ENCODE measurements at places on chromosomes 11 and 22.

GRCh38 chr11:8913961-8914660 lies 3.1 kb downstream of the AKIP1 start:
- peak; percentile 52 for DNase-seq

DNA sequence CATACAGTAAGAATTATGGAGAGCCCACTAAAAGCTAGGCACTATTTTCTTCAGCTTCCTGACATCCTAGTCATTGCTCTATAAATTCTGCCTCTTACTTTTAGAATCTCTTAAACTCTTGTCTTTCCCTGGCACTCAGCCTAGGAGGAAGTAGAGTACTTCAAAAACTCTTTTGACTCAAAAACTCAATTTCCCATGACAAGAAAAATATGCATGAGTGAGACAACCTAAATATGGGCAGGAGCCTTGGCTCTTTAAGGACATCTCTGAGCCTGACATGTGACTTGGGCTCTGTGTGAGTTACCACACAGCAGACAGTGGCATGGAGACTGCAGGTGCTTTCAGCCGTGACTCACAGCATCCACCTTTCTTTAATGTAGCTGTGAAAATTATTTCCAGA lies 97.5 kb upstream of the CCDC179 start:
- DNase-seq: no peak

DNA sequence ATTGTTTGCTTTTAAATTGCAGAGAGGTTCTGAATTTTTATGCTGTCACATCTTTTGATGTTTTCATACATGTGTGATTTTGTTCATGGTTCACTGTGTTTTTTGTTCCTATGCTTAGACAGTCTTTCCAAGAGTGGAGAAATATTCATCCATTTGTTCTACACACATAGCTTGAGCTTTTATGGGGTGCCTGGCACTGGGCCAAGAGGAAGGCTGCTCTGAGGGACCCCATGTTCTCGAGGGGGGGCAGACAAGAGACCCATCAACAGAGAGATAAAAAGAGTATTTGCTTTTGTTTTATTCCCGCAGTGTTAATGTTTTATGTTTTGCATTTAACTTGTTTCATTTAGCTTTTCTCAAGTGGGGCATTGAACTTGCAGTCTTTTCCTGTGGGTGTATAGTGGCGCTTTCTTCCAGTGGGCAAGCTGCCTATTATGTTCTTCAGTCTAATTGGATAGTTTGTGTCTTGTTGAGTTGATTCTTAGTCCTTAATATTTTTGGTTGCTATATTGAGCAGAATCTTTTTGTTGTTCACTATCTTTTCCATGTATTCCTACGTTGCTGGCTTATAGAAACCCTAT lies 57.7 kb downstream of the CABIN1 start:
- DNase-seq: no peak

DNA sequence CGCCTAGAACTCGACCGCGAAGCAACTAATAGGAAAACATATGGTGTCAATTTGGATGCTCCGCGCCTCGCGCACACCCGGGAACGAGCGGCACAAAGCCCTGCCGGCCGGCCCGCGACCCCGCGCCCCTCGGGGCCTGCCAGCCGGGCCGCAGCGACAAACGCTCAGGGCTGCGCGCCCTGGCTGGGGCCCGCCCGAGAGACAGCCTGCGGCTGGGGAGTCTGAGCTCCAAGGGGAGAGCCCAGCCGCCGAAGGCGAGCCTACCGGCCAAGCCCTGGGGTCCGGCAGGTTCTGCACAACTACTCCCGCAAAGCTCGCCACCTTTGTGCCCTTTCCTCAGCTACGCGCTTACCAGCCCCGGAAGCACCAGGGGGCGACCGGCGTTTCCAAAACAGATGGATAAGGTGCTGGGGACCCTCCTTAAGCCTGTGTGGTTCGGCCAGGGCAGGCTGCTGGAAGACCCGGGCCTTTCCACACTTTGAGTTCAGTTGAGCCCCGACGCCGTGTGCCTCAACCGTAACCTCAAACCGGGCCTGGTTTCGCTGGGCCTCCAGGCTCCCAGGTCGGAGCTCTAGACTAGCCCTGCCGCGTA lies 6.0 kb downstream of the PAX6 start:
- DNase-seq: no peak

GRCh38 chr11:82089426-82089825 lies 644.2 kb downstream of the FAM181B start:
- no peak for DNase-seq

GRCh38 chr11:1226226-1226985 lies 3.5 kb downstream of the MUC5B start:
- DNase-seq: no peak

DNA sequence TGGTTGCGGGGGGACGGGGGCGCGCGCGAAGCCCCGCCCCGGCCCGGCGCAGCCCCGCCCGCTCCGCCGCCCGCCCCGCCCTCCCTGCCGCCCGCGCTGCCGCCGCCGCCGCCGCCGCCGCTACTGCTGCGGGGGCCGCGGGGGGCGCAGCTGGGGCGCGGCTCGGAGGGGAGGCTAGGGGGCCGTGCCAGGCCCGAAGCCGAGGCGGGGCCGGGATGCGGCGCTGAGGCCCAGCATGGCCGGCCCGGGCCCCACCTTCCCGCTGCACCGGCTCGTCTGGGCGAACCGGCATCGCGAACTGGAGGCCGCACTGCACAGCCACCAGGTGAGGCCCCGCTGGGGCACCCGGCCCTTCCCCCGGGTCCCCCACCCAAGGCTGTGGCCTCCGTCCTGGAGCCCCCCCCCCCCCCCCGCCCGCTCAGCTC lies at the start of gene ANKRD13D:
TSS of gene ANKRD13D (plus strand) at position 78 of the 425 bp plus-strand sequence. CDS start at position 236, 158 bp downstream.
- DNase-seq: peak; percentile 67

- no peak for DNase-seq
Observed at GRCh38 chr22:33829546-33830280, 90.6 kb downstream of the LARGE1 start.

- DNase-seq: no peak
Observed at GRCh38 chr11:66950112-66950535, 8.1 kb downstream of the PC start.

- no peak for DNase-seq
Observed at GRCh38 chr11:38553148-38553547, 1955.1 kb upstream of the RAG2 start.

DNA sequence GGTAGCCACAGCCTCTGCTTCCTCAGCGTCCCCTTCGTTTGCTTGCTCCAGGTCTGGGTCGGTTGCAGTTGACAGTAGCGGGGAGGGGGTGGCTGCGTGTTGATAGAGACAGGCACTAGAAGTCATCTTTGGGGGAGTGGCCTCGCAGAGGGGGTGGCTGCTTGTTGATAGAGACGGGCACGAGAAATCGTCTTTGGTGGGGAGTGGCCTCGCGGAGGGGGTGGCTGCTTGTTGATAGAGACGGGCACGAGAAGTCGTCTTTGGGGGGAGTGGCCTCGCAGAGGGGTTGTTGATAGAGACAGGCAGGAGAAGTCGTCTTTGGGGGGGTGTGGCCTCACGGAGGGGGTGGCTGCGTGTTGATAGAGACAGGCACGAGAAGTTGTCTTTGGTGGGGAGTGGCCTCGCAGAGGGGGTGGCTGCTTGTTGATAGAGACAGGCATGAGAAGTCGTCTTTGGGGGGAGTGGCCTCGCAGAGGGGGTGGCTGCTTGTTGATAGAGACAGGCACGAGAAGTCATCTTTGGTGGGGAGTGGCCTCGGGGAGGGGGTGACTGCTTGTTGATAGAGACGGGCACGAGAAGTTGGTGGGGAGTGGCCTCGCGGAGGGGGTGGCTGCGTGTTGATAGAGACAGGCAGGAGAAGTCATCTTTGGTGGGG lies 328.3 kb downstream of the TBC1D22A start:
- DNase-seq: no peak

DNA sequence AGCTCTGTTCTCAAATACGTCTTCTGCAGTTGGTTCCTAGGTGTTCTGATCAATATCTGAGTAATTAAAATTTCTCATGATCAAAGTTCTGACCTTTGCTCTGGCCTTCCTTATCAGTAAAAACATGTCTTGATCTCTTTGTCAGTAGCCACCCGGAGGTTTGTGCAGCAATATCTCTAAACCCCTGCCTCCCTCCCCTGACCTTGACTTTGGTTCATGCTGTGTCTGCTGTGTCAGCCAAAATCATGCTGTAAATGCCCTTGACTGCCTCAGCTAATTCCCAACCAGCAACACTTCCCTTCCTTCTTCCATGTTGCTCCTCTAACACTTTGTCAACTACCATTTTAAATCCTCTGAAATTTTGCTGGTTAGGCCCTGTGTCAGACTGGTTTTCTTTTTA lies 424.7 kb downstream of the FAM181B start:
- DNase-seq: no peak

GRCh38 chr11:19345848-19346681 lies 105.3 kb upstream of the E2F8 start:
- DNase-seq: no peak

DNA sequence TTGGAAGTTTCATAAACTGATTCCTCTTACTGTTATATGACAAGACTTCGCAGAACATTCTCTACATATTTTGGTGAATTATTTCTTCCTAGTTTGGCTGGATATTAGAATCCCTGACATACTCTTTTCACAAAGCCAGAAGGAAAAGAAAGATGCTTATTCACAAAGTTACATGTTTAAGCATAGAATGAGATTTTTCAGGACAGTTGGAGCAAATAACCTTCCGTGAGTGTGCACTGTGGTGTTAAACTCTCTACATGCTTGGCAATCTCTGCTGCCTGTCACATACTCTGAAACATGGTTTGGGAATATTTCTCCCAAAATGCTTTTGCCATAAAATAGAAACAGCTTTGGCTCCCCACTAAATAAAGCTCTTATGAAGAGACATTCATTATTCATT lies 230.0 kb upstream of the MTNR1B start:
- DNase-seq: no peak

DNA sequence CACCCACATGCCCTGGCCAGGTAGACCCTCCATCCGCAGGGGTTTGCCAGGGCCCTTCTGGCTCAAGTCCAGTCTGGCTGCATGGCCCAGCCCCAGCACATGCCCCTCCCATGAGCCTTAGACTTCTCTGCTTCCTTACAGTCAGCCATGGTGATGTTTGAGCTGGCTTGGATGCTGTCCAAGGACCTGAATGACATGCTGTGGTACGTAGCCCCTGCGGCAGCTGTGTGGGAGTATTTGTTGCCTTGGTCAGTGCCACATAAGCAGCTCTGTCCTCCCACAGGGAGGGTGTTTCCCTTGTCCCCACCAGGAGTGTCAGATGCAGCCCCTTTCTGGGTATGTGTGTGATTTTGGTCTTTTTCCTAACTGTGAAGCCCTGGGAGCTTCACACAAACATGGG lies 17.5 kb downstream of the CDC45 start:
- DNase-seq: no peak

- no peak for DNase-seq
Observed at GRCh38 chr11:108853864-108854263, 189.0 kb downstream of the DDX10 start.

DNA sequence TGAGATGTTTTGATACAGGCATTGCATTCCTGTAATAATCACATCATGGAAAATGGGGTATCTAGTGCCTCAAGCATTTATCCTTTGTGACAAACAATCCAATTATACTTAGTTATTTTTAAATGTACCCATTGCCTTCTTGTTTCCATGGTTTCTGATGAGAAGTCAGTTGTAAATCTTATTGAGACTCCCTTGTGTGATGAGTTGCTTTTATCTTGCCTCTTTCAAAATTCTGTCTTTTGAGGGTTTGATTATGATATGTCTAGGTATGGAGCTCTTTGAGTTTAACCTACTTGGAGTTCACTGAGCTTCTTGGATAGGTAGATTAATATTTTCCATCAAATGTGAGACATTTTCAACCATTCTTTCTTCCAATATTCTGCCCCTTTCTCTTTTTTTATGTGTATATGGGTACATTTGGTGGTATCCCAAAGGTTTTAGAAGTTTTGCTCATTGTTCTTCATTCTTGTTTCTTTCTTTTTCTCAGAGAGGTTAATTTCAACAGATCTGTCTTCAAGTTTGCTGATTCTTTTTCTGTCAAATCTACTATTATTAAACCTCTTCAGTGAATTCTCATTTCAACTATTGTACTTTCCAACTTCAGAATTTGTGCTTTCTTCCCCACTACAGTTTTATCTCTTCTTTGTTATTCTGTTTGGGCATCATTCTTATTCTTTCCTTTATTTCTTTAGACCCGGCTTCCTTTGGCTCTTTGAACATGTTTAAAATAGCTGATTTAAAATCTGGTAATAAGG lies 13.7 kb downstream of the NAGA start:
- no peak for DNase-seq

DNA sequence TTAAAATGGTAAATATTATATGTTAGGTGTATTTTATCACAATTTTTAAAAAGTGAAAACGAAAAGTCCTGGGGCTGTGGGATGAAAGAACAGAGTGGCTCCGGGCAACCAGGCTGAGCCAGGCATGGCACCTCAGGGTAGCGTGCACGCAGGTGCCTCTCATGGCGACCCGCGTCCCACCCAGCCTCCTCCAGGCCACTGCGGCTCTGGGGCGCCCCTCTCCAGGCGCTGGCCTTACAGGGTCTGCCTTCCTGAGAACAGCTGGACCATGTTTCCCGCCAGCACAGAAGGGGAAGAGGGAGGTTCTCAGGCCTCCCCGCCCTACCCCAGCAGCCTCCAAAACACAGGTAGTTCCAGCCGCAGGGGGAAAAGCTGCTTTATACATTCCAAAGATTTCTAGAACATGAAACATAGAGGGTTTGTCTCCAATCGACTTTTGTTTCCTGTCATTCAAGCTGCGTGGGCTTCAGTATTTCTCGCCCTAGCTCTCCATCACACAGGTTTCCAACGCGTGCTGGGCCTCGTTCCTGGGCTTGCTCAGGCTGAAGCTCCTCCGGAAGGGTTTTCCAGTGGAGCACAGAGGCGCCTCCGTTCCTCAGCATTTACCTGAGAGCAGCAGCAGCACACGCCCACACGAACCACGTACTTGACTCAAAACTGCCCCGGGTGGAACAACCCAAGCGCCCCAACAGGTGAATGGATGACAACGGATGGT lies 10.5 kb downstream of the EHD1 start:
- no peak for DNase-seq

- no peak for DNase-seq
Observed at GRCh38 chr22:47301820-47302475, 539.5 kb downstream of the TBC1D22A start.

DNA sequence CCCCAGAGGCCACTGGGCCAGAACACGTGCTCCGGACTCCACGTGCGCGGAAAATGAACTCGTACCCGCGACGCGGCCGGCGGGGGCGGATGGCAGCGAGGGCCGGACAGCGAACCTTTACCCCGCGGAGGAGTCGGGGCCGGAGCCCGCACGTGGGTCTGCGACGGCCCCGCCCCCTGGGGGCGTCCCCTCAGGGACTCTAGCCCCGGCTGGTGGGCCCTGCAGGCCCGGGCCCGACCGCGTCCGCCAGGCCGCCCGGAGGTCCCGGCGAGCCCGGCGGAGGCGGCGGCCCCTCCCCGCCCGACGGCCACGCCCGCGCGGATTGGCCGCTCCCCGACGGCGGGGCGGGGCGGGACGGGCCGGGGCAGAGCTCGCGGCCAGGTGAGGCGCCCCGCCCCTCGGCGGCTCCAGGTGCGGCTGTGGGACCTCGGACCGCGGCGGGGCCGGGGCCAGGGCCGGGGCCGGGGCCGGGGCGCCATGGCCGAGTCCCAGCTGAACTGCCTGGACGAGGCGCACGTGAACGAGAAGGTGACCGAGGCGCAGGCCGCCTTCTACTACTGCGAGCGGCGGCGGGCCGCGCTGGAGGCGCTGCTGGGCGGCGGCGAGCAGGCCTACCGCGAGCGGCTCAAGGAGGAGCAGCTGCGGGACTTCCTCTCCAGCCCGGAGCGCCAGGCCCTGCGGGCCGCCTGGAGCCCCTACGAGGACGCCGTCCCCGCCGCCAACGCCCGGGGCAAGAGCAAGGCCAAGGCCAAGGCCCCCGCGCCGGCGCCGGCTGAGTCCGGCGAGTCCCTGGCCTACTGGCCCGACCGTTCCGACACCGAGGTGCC lies at the start of gene FAM83F:
TSS of gene FAM83F (plus strand) at position 389 of the 827 bp plus-strand sequence. CDS start at position 478, 89 bp downstream.
- no peak for DNase-seq

- DNase-seq: no peak
Observed at GRCh38 chr11:107590460-107591377, at the start of gene ELMOD1. ELMOD1 (plus strand) TSS chr11:107591147; CDS start chr11:107618190, 27,043 bp downstream.

Data from HL-60 (cell line).